Renal pelvis (tissue), 12 donors: ENCODE measurements at places on chromosomes 5 and 9. TPM values are rescaled to one million over a fixed set of nuclear protein-coding genes. Genes with fewer than 3 reads are reported as not detected.

ALDOB gene
- polyA plus RNA-seq, result 742 TPM

PCDHA3 gene
- polyA plus RNA-seq, result 0.38 TPM

DNA sequence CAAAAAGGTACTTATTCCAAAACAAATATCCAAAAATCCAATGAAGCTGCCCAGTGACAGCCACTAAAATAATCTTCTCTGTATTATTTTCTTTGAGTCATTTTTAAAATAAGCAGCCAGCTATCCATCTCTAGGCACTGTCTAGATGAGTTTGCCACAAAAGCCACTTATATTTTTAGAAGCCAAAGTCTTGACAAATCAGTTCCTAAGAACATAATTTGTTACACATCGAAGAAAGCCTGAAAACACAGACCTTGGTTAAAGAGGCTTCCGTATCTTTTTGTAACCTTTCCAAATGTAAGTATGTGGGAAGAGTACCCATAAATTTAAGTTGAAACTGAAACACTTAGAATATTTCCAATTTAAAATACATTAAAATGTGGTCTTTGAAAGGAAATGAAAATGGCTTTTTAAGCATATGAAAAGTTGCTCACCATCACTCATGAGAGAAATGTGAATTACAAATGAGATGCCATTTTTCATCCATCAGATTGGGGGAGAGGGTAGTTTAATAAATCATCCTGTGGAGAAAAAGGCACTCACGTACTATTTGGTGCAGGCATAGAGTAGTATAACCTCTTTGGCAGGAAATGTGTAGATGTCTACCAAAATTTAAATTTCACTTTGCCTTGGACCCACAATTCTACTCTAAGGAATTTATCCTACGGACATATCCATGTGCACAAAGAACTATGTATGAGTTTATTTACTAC, 180.4 kb downstream of the MLLT3 start:
- no peak for DNase-seq

DNA sequence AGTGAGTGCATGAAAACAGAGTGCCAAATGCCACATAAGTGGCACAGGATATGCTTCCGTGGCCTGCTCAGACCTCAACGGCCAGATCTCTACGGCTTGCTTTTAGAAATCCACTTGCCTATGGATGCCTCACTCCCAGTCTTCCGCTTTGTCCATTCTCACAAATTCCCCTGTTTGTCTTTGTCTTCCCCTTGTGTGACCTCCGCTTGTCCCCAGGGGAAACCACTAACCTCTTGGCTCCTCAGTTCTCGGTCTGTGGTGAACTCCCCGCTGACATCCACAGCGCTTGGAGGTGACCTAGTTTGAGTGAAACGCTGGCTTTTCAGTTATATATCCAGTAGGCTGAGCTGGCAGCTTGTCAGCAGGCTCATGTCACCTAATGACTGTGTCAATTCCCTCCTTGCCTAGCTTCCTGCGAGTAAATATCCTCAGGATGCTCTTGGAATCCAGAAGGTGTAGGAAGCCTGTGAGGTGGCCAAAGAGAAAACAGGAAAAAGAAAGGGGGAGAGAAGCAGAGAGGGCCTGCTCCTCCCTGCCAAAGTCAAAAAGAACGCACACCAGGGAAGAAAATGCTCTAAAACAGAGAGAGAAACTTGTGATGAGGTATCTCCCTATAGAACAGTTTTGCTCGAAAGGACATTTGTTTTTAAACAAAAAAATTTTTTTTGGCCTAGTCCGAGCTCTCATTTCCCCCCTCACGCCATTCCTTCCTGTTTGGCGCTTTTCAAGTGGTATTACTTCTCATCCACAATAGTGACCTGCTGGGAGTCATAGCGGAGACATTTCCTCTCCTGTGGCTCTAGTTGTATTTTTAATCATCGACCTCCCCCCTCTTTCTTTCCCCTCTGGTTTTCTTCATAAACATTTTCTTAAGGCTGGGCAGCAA, 101.6 kb upstream of the SPRY4 start:
- no peak for DNase-seq

DNA sequence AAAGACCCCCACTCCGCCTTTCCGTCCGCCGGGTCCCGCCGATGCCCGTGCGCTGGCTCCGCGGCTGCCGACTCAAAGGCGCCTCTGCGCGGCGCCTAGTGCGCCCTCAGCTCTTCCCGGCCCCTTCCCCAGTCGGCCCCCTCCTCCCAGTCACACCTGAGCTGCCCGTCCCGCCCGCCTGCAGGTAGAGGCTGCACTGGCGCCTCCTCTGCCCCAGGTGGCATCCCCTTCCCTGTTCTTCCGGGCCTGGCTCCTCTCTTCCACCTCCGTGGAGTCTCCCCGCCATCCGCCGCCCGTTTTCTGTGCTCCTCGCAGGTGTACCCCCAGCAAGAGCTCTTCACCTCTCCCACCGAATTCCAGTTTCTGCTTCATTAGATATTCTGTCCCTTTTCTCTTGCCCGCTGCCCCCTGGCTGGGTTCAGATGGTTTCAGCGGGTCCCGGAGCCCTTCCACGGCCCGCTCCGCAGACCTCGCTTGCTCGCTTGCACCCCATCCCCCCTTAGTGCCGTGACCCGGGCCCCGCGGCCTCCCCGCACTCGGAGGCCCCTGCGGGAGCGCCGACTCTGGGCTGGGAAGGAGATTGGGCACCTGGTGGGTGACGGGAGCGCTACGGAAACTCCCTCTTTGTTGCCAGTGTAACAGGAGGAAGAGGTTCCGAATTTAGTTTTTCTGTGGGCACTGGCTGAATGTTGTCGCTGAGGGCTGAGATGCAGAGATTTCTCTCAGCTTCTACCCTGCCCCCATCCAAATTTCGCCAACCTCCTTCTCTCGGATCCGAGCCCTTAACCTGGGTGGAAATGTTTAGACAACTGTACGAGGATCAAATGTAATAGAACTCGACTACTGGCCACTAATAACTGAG, 809 bp downstream of the SLC44A1 start:
- peak; percentile 48 for DNase-seq
